ENCODE measurements at places on chromosomes 11 and 22. TPM values are rescaled to one million over a fixed set of nuclear protein-coding genes. Genes with fewer than 3 reads are reported as not detected.

VSIG10L2 gene
- total RNA-seq = not detected

DNA sequence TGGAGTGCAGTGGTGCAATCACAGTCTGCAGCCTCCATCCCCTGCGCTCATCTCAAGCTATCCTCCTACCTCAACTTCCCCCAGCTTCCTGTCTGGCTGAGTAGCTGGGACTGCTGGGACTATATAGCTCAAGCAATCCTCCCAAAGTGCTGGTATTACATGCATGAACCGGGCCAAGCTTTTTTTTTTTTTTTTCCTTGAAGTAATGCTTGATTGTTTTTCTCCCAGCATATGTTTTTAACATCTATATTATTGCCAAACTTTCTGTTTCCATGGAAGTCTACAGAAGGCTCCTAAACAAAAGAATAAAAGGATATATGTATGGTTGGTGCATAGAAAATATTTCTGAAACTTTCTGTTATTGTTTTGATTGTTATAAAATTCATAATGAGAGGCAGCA, 853.6 kb downstream of the KCNA4 start:
- DNase-seq = no peak

DNA sequence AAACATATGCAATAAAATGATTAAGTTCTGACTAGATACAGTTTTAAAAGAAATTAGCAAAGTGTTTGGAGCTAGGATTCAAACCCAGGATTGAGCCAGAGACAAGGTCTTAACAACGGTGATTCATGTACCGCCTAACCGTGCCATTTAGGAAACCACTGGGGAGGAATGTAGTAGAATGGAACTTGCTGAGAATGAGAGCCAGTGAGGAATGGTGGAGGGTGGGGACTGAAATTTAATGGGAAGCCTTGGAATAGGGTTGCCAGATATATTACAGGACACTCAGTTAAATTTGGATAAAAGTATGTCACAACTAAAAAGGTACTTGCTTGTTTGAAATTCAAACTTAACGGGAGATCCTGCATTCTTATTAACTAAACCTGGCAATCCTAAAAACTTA, 30.4 kb upstream of the TMEM86A start:
- DNase-seq = no peak

DNA sequence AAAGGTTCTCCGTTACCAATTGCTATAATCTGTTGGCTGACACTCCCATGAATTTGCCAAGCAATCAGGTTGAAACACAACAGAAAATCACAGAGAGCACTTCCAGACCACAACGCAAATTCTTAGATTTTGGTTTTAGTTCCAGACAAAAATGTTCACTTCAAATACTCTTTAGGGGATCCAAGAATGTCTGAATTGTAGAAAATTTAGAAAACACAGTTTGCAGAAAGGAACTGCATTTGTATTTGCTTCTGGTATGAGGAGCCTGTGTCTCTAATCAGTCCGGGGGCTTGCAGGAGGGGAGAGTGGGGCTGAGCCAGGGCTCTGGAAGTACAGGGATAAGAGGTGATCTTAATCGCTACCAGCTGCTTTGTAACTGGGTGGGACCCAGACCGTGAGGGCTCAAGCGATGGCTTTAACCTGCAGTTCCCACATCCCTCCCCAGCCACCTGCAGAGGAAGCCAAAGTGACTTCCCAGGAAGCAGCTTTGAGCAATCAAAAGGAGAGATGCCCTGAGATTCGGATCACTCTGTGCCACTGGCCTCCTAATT, 18.7 kb downstream of the SCUBE2 start:
- DNase-seq = no peak

GRCh38 chr22:19448076-19448607, 631 bp upstream of the C22orf39 start:
- DNase-seq = no peak

- DNase-seq = no peak
Observed at GRCh38 chr11:75369560-75370255, 18.2 kb upstream of the ARRB1 start.

DNA sequence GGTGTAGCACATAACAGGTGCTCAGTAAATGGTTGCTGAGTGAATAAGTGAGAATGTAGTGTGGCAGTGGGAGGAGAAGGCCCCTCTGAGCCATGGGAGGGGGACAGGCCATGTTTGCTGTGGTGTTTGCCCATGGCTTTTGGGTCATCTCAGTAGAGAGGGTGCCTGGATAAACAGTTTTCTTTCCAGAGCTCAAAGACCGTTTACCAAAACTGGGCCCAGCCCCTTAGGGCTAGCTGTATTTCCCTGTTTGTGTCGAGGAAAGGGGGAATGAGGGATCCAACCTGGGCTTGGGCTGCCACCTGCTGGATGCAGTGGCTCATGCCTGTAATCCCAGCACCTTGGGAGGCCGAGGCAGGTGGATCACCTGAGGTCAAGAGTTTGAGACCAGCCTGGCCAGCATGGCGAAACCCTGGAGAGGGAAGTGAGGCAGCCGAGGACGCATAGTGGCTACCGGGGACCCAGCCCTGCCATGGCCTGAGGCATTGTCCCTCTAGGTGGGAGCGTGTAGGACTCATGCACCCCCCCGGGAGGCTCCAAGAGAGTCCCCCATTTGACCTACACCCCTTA, 8.7 kb upstream of the LTO1 start:
- DNase-seq = no peak

PRR33 gene
- not detected for total RNA-seq

GRCh38 chr22:36976606-36977005, 42.6 kb downstream of the TST start:
- DNase-seq = no peak

DNA sequence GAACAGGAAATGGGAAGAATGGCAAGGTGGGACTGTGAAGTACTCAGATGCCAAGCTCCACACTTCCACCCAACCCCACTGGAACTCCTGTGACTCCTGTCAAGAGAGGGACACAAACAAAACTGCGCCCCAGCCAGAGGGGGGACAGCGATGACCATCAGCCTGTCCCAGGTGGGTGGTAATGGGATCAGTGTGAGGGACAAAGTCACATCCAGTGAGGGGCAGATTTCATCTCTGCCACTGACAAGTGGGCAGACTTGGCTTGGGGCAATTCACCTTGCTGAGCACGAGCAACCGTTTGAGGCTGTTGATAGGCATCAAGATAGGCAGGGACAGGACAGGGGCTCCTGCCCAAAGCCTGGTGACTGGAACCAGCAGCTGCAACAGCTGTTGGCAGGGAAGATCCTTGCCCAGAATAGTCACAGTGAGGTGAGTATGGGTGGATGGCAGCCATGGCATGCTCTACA, 105.4 kb upstream of the PITPNB start:
- DNase-seq = no peak

- DNase-seq = no peak
Observed at GRCh38 chr11:26297189-26297975, 34.5 kb upstream of the ANO3 start.

All from GM12878 (cell line).